Stimulated activated CD8-positive, alpha-beta memory T cell treated with anti-CD3 and anti-CD28 coated beads, Interleukin-4, amount 100 ng/mL, for 4 hours (primary cell): ENCODE measurements at places on chromosomes 12 and 14.

DNA sequence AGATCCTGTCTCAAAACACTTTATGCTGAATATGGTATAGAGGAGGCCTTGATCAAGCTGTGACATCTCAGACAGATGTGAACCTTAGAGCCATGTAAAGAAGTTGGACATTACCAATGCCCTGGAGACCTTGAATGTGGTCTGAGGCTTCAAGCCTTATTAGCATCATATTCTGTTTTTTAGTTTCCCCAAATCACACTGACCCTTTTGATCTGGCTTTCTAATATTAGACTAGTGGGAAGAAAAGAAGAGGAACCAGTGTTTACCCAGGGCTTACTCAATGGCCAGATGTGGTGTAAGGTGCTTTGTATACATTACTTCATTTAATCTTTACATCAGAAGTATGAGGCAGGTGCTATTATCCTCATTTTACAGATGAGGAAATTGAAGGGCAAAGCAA lies 10.6 kb upstream of the TBPL2 start:
- no peak for DNase-seq

- no peak for DNase-seq
Measured at GRCh38 chr12:96471368-96472050, 17.9 kb upstream of the CFAP54 start.

DNA sequence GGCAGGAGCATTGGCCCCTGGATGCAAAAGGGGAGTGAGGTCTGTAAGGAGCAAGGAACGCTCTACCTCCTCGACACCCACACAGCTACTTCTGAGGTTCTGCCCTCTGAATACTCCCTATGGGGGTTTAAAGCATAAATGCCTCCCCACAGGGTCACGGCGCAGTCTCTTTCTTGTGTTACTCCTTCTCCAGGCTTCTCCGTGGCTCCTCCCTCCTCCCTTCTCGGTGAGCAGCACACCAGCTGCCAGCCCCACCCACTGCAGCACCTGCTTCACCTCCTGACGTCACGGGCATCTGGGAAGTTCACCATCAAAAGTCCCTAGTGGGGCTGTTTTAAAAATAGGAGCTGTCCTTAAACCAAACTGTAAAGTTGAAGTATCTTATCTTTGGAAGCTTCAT lies 67.3 kb downstream of the SPTB start:
- DNase-seq = no peak

DNA sequence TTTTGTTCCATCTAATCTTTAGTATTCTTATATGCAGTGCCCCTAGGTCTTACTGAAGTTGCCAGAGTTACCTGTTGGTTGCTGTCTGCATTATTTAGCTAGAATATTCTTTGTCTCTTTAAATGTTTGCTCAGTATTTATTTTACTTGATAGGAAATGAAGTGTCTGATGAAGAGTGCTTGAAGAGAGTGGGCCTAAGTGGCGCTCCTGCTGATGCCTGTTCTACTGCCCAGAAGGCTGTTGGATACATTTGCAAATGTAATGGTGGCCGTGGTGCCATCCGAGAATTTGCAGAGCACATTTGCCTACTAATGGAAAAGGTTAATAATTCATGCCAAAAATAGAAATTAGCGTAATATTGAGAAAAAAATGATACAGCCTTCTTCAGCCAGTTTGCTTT lies 18.9 kb downstream of the CMAS start:
- DNase-seq = no peak

DNA sequence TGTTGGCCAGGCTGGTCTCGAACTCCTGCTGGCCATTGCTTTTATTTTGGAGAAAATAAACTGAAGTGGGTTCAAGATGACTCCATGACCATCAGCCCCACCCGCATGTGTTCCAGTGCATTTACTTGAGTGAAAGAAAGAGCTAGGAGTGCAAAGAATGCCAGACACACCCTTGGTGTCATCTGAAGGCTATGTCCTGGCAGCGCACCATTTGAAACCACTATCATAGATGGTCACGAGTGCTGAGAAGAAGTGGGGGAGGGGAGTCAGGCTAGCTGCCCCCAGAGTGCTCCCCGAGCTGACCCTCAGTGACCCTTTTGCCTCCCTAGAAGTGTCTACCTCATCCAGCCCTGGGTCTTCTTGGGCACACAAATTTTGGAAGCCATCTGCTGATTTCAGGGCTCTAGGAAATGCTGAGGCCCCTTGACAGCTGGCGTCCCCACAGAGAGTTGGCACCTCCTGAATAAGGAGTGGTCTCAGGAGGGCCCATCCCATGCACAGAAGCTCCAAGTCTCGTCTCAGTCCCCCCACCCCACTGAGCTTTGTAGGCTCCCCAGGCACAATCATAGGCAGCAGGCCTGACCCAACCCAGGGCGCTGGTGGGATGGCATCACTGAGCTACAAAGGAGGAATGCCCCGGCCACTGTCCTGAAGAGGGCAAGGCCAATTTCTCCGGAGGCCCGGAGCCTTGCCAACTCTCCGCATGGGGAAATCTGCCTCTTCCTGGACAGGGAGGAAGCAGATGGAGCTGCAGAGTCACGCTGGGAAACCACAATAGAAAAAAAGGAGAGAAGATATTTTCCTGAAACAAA lies 28.0 kb downstream of the PXN start:
- no peak for DNase-seq

DNA sequence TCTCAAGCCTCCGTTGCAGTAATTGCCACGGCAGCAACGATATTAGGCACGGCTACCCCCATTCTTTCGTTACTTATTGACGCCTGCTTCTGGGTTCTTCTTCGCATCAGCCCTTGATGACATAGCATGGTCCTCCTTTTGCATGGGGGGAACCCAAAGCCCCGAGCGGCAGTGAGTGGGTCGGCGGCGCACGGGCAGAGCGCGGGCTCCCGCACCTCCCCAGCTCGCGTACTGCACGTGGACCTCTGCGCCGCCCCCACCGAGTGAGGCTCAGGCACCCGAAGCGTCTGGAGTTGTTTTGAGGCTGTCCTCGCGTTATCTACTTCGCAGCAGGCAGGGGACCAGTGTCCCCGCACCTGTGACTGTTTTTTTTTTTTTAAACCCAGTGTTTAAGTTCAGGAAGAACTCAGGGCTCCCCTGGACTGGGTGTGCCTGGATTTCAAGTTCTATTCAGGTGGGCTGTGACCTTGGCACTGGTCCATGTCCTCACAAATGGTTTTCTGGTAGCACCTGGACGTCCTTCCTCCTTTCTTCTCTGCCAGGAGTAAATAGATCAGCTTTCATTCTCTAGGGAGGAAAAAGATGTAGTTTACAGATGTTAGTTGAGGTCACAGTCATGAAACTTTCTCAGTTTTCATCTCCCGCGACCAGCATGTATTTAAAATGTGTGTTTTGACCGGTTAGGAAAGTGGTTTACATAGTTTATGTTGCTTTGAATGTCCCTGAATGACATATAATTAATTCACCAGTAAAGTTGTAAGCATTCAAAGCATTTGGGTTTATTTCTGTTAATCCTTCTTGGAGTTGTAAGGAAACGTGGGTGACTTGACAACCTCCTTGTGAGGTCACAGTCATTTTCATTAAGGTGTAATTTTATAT lies 1.4 kb upstream of the FOXN4 start:
- DNase-seq = no peak

- peak; percentile 61 for DNase-seq
Measured at GRCh38 chr14:61342486-61342885, 21.1 kb downstream of the PRKCH start.

DNA sequence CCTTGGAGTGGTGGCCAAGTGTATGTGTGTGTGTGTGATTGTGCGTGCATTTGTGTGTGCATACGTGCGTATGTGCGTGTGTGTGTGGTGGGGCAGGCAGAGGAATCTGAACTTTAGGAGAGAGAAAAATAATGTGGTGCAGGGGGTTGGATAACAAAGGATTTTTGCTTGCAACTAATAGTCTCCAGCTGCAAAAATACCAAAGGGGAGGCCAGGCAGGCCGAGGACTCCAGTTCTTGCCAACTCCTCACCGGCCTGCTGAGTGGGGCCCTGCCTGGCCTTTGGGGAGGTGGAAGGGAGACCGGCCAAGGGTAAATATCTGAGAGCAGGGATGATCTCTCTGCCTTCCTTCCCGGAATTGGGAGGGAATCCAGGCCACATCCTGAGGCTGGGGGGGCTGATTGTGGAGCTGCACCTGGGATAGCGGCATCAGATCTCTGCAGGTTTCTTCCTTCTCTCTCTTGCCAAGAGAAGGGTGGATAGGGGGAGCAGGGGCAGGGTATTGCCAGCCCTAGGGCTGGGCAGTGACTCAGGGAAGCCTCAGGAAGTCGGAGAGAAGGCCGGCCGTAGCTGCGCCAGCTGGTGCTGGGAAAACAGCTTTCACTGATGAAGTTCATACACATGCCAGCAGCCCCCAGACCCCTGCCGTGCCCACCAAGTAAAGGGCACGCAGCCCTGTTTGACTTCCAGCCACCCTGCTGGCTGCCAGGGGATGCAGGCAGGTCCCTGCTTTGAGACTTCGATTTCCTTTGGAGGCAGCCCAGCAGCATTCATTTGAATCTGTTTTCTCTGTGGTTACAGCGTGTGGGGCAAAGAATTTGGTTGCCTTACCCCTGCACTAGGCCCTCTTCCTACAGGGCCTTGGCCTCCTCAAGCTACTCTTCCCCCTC lies 4.6 kb upstream of the LRP1-AS start:
- DNase-seq = no peak

DNA sequence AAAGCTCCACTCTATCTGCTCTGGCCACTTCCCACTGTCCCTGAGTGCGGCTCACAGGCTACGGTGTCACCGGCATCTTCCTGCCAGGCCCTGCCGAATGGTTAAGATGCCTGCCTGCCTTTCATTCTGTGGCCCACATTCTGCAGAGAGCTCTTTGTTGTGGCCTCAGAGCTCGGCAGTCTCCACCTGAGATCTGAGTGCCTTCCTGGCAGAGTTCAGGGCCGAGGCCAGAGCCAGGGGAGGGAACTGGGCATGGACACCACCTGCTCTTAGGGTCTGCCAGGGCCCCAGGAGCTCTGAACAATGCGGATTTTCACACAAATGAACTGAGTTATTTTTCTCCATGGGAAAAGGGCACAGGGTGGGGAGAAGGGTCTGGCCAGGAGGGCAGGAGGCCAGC lies 127.2 kb downstream of the RBM19 start:
- DNase-seq = no peak

GRCh38 chr14:102819747-102820330 lies 42.6 kb downstream of the TRAF3 start:
- no peak for DNase-seq

DNA sequence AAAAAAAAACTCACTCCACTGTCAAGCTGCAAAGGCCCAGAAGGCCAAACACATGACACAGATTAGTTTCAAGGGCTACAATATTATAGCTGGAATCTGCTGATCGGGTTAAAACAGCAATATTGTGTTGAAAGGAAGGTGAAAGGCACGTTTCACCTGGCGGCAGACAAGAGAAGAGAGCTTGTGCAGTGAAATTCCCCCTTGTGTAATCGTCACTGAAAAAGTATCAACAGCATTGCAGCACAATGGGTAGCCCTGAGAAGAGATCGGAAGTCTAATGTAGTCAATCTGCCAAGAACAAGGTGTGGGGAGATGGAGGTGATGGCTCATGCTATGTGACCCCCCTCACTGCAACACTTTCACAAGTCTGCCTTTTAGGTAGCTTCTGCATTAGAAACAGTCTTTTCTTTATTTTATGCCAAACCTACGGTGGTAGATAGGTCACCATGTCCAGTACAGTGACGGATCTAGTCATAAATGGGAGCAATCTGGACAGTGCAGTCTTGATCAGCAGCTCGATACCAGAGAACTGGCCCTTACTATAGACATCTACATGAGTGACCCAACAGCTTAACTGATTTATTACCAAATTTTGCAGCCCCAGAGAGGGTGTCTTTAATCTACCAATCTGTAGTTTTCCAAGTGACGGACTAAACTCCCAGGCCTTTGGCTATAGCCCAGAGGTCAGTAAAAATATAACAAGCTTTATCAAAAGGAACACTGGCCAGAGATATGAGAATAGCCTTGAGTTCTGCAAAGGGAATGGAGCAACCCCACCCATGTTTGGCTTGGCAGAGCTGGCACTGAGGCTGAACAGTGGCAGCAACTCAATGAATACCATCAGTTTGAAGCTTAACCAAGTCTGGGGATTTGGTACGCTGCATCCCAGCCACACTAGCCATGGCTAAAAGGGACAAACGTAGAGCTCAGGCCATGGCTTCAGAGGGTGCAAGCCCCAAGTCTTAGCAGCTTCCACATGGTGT lies 35.4 kb downstream of the SPTSSA start:
- DNase-seq = no peak

DNA sequence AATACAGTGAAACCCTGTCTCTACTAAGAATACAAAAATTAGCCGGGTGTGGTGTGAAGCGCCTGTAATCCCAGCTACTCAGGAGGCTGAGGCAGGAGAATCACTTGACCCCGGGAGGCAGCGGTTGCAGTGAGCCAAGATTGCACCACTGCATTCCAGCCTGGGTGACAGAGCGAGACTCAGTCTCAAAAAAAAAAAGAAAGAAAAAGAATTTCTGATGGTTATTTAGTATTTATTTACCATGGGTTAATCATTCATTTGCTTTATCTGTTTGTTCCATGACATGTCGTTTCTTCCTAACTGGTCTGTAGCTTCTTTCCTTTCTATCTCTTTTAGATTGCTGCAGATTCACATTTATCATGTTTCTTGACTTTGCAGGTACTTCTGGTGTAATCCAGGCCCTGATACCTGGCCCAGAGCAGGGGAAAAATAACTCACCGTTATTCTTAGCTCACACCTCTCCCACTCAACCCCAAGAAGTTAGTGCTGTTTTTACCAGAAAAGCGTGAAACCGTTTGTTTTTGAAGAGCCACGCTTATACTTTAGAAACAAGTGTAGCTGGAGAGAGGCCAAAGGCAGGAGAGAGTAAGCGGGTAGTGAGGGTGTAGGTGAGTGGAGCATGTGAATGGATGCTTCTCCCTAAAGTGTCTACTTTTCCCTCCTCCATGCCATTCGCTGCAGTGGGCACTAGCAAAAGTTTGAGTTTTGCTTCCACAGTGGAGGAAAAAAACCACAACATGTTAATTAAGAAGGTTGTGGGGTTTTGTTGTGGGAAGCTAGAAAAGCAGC lies 45.4 kb downstream of the SRGAP1 start:
- no peak for DNase-seq

- no peak for DNase-seq
Measured at GRCh38 chr12:558580-558979, 98.8 kb downstream of the B4GALNT3 start.

GRCh38 chr14:74308695-74309094 lies 6.0 kb upstream of the ABCD4 start:
- DNase-seq = no peak

GRCh38 chr14:100837805-100838350 lies 12.0 kb downstream of the MEG3 start:
- no peak for DNase-seq
